ENCODE measurements at places on chromosomes 4 and X.

GRCh38 chr4:23084559-23085248 is 392.0 kb downstream of the GBA3 start:
- no peaks in the 10 kb centered on the region for H3K4me1 ChIP-seq
- no peak overlapping the region for H3K27ac ChIP-seq
- no peak for DNase-seq
- no peak overlapping the region for H3K4me3 ChIP-seq
- H3K27me3 ChIP-seq: no peaks in the 10 kb centered on the region

DNA sequence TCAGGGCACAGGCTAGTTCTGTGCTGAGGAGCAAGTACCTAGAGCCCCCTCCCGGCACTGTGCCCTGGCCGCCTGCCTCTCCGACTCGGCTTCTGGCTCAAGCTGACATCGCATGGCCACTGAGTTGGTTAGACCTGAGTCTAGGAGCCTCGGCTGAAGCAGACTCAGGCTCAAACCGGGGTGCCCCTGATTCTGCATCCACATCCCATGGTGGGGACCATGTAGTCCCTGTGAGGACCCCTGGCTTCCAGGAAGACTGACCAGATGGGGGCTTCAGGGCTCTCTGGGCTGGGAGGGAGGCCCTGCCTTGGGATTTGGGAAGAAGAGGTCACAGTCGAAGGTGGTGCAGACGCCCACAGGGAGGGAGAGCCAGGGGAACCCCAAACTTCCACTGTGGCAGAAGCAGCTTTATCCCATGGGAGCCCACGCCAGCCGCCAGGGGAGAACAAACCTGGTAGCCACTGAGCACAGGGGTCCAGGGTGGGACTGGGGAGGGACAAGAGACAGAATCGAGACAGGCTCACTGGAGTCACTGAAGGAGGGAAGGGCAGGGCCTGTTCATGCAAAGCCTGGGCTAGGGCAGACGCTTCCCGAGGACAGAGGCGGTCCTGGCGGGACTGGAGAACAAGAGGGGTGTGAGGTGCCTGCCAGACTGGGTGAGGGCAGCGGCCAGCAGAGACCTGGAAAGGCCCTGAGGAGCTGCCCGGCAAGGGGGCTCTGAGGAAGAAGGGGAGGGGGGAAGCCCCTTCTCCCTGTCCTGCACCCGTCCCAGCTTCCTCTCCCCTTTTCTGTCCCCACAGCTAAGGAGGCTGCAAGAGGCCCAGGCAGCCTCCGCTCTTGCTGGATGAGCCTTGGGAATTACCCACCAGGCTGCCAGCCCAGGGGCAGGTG is 1.1 kb downstream of the PDE6B start:
- no peak overlapping the region for H3K27ac ChIP-seq
- no peaks in the 10 kb centered on the region for H3K36me3 ChIP-seq
- no peaks in the 10 kb centered on the region for H3K4me1 ChIP-seq
- H3K4me3 ChIP-seq: no peak overlapping the region
- no peaks in the 10 kb centered on the region for H3K27me3 ChIP-seq

GRCh38 chr4:149120331-149121022 is 678.3 kb upstream of the NR3C2 start:
- H3K4me3 ChIP-seq: no peak overlapping the region
- DNase-seq: no peak
- no peaks in the 10 kb centered on the region for H3K27me3 ChIP-seq

GRCh38 chrX:97849951-97850350 is 966.2 kb downstream of the RPA4 start:
- H3K4me1 ChIP-seq: peaks cover 4% of the 10 kb centered on the region
- H3K4me3 ChIP-seq: no peak overlapping the region

- H3K27ac ChIP-seq: no peak overlapping the region
- no peaks in the 10 kb centered on the region for H3K36me3 ChIP-seq
- no peak overlapping the region for H3K4me3 ChIP-seq
- no peaks in the 10 kb centered on the region for H3K27me3 ChIP-seq
- DNase-seq: no peak
Observed at GRCh38 chrX:96619588-96619987, 65.1 kb upstream of the DIAPH2 start.

- no peaks in the 10 kb centered on the region for H3K4me1 ChIP-seq
- no peak for DNase-seq
- no peak overlapping the region for H3K27ac ChIP-seq
- no peaks in the 10 kb centered on the region for H3K27me3 ChIP-seq
- no peak overlapping the region for H3K4me3 ChIP-seq
- H3K36me3 ChIP-seq: no peaks in the 10 kb centered on the region
Observed at GRCh38 chrX:111006116-111006515, 89.9 kb upstream of the PAK3 start.

- H3K4me3 ChIP-seq: no peak overlapping the region
- H3K36me3 ChIP-seq: no peaks in the 10 kb centered on the region
- no peaks in the 10 kb centered on the region for H3K27me3 ChIP-seq
Observed at GRCh38 chr4:171639540-171639939, 173.7 kb upstream of the GALNTL6 start.

- no peak for DNase-seq
- H3K36me3 ChIP-seq: no peaks in the 10 kb centered on the region
- H3K27me3 ChIP-seq: no peaks in the 10 kb centered on the region
- no peaks in the 10 kb centered on the region for H3K4me1 ChIP-seq
- no peak overlapping the region for H3K27ac ChIP-seq
Observed at GRCh38 chr4:106906728-106907127, 129.4 kb downstream of the DKK2 start.

DNA sequence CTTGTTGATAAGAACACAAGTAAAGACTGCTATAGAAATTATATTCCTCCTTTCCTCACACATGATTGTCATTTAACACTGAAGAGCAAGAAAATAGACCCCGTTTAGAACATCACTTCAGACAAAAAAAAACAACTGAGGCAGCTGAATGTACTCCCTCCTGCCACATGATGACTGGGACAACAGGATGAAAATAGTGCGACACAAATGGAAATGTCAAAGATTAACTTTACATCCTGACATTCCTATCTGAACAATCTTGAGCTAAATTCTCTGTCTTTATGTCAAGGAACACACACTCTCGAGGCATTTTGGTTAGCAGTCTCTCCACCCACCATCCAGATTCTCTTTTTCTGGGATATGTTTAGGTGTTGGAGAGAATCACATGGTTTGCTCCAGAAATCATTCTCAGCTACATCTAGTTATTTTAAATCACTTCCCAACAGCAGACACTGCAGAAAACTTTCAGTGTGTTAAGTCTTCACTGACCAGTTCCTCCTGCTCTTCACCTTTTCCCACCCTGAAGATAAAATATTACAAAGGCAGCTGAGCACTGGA is 16.3 kb upstream of the KCNIP4 start:
- no peak for DNase-seq
- no peak overlapping the region for H3K27ac ChIP-seq
- no peak overlapping the region for H3K4me3 ChIP-seq
- H3K36me3 ChIP-seq: no peaks in the 10 kb centered on the region
- H3K27me3 ChIP-seq: no peaks in the 10 kb centered on the region

GRCh38 chr4:177546745-177547144 is 104.5 kb upstream of the AGA start:
- H3K27me3 ChIP-seq: no peaks in the 10 kb centered on the region
- H3K36me3 ChIP-seq: no peaks in the 10 kb centered on the region
- no peaks in the 10 kb centered on the region for H3K4me1 ChIP-seq
- no peak for DNase-seq

Data from Karpas-422 (cell line).